ENCODE measurements at places on chromosomes 5 and 9. TPM values are rescaled to one million over a fixed set of nuclear protein-coding genes. Genes with fewer than 3 reads are reported as not detected.

ARID3C gene
- not detected for total RNA-seq

TENT4A gene
- 17.8 TPM for total RNA-seq

JADE2 gene
- 37.8 TPM for total RNA-seq

ANKRD34B gene
- not detected for total RNA-seq

PRDM9 gene
- not detected for total RNA-seq

PCDHGA5 gene
- 7.2 TPM for total RNA-seq

GABRB2 gene
- total RNA-seq, result not detected

RNF208 gene
- 34.1 TPM for total RNA-seq

PCDHGA9 gene
- 4.6 TPM for total RNA-seq

PCDHB10 gene
- 1.1 TPM for total RNA-seq

GRCh38 chr5:67331296-67331925 lies 134.8 kb upstream of the CD180 start:
- no peaks in the 10 kb centered on the region for H3K27me3 ChIP-seq
- no peak for DNase-seq
- H3K4me3 ChIP-seq, result no peak overlapping the region
- no peaks in the 10 kb centered on the region for H3K4me1 ChIP-seq

DNA sequence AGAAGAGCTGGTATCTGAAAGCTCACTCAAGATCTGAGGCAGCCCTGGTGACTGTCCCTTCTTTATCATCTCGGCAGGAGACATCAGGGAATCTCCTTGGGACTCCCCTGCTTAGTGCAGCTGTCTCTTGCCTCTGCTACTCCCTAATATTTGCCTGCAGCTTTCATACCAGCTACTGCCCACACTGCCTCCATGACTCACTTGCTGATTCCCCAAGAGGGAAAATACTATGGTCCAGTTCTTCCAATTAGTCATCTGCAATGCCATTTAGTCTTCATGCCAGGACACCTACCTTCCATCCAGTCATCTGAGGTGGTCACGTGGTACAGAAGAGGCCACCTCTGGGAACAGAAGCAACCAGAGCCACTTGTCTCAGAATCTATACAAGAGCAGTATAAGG lies 270.8 kb downstream of the NTRK2 start:
- no peaks in the 10 kb centered on the region for H3K36me3 ChIP-seq
- no peaks in the 10 kb centered on the region for H3K4me1 ChIP-seq
- no peak overlapping the region for H3K4me3 ChIP-seq
- H3K27me3 ChIP-seq, result no peaks in the 10 kb centered on the region
- no peak overlapping the region for H3K27ac ChIP-seq

DNA sequence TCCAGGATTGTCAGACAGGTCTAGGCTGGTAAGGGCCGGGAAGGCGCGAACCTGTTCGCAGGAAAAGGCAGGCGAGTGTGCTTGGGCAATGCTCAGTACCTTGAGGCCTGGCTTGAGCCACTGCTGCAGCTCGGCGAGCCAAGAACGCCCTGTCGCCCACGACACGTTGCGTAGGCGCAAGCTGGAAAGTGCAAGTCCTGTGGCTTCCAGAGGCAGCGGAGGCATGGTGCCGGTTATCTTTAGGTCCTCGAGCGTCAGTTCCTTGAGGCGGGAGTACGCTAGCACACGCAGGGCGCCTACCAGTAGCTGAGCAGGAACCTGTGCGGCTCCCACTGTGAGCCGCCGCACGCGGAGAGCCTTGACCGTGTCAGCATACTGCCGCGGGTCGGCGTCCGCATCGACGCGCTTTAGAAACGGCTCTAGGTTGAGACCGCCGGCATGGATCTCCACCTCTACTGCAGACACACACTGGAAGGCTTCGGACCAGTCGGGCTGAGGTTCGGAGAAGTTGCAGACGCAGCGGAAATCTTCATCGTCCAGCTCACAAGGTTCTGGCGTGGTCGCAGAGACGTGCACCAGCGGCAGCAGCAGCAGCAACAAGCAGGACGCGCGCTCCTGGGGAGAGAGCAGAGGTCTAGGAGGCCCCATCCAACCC lies 482 bp downstream of the CD14 start:
- DNase-seq, result peak; percentile 57
- no peaks in the 10 kb centered on the region for H3K27me3 ChIP-seq
- H3K4me1 ChIP-seq, result peaks cover 17% of the 10 kb centered on the region
- no peaks in the 10 kb centered on the region for H3K36me3 ChIP-seq
- H3K27ac ChIP-seq, result peak overlapping the region; percentile 73
- H3K4me3 ChIP-seq, result peak overlapping the region; percentile 56

- H3K27me3 ChIP-seq, result no peaks in the 10 kb centered on the region
- DNase-seq, result no peak
- H3K4me1 ChIP-seq, result no peaks in the 10 kb centered on the region
- no peak overlapping the region for H3K27ac ChIP-seq
Measured at GRCh38 chr5:131993676-131994075, 17.8 kb downstream of the ACSL6 start.

- no peak for DNase-seq
- H3K27me3 ChIP-seq, result peaks cover 55% of the 10 kb centered on the region
- no peak overlapping the region for H3K27ac ChIP-seq
Measured at GRCh38 chr9:89179540-89179894, 899 bp upstream of the SHC3 start.

DNA sequence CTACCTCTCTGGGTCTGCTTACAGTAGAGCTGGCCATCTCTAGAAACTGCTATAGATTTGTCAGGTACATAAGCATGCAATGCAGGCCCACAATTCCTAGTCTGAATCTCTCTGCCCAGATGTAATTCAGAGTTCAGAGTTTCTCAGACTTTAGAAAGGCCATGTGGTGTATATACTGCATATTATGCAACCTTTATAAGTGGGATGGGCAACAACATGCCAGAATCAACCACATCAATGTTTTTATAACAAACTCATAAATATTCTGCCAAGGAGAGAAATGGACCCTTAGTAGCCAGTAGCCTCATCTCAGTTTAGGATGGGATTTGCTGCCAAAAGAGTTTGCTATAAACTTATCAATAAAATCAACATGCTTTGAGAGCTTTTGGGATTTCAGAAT lies 78.8 kb downstream of the SLC1A1 start:
- H3K4me3 ChIP-seq, result no peak overlapping the region
- H3K4me1 ChIP-seq, result no peaks in the 10 kb centered on the region
- H3K27me3 ChIP-seq, result no peaks in the 10 kb centered on the region
- DNase-seq, result no peak
- H3K36me3 ChIP-seq, result no peaks in the 10 kb centered on the region

DNA sequence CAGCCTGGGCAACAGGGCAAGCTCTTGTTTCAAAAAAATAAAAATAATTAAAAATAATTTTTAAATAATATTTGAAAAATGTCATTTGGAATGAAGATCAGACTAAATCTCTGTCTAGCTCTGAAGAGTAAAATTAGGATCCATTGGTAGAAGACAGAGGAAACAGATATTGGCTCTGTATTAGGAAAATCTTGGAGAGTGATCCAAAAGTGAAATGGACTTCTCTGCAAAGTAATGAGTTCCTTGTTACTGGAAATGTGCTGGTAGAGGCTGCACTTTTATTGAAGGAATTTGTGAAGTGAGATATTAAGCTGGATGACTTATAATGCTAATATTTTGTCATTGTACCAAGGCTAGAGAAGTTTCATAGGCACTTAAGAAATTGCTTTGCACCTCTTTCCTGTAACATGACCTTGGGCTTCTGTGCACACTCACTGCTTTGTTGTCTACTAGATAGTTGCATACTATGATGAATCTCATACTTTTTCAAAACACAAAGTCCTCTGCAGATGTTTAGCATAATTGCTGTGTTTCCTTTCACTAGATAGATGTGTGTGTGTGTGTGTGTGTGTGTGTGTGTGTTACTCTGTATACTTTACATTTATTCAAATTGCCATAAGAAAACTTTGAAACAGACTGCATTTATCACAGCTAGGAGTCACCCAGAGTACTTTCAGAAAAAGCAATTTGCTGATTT lies 13.1 kb downstream of the THBS4 start:
- no peak overlapping the region for H3K27ac ChIP-seq
- H3K4me3 ChIP-seq, result no peak overlapping the region
- H3K27me3 ChIP-seq, result no peaks in the 10 kb centered on the region
- peaks cover 3% of the 10 kb centered on the region for H3K36me3 ChIP-seq
- H3K4me1 ChIP-seq, result no peaks in the 10 kb centered on the region
- DNase-seq, result no peak

DNA sequence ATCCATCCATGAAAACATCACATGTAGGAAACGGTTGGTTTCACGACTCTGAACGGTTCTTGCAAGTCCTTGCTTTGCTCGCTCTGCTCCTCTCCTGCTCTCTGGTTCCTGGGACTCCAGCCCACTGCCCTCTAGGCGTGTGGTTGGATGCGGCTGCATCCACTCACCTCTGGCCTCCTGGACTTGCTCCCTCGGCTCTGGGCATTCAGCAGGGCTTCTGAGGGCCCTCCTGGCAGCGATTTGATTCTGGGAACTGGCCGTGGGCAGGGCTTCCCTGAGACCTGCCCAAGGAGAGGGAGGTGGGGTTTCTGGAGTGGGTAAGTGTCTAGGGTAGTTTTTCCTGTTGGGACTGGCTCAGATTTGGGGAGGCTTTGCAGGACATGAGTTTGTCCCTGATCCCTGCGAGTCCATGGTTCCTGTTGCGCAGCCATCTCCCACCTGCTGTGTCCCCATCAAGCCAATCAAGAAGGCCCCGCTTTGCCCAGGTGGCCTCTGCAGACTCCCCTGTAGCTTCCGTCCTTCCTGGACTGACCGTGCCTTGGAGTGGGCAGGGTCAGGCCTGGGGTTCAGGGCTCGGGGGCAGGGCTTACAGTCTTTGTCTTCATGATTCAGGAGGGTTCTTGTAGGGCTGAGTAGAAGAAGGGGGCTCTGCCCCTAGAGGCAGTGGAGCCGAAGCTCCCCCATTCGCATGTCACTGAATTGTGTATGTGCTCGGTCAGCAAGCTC lies 192.3 kb downstream of the CACNA1B start:
- no peaks in the 10 kb centered on the region for H3K4me1 ChIP-seq
- no peaks in the 10 kb centered on the region for H3K36me3 ChIP-seq
- no peak overlapping the region for H3K27ac ChIP-seq
- H3K4me3 ChIP-seq, result no peak overlapping the region

DNA sequence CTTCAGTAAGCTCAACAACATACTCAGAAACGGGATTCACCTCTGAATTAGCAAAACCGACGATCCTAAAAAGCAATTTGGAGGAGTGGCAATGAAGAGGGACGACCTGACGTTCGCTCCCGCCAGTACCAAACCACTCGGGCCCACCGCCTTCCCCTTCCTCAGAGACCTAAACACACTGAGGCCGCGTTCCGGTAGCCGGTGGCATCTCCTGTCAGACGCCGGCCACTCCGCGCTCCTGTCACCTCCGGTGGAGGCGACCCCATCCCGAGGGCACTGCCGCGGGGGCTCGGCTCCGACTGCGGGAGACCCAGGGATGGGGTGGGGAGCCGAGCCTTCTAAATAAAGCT lies 617 bp downstream of the PPP6C start:
- H3K27ac ChIP-seq, result peak overlapping the region; percentile 93
- H3K4me3 ChIP-seq, result peak overlapping the region; percentile 100
- DNase-seq, result peak; percentile 31
- H3K4me1 ChIP-seq, result peaks cover 50% of the 10 kb centered on the region
- H3K27me3 ChIP-seq, result no peaks in the 10 kb centered on the region

DNA sequence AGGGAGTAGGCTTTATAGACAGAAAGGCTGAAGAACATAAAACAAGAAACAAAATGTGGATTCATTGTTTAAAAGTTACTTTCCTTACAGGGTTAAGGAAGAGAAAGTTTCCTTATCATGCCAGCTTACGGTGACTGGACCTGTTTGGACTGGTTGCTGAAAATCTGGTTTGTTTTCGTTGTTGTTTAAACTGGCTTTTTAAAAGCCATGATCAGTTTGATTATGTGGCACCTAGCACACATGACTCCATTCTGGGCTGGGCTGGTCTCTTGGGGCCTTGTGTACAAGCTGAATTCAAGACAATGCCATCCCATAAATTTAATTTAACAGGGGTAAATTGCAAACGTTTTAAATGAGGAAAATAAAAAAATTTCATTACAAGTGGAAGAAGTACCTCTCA lies 18.4 kb upstream of the ZNF474 start:
- no peaks in the 10 kb centered on the region for H3K4me1 ChIP-seq
- no peaks in the 10 kb centered on the region for H3K36me3 ChIP-seq
- H3K27me3 ChIP-seq, result peaks cover 4% of the 10 kb centered on the region
- no peak for DNase-seq
- no peak overlapping the region for H3K4me3 ChIP-seq

DNA sequence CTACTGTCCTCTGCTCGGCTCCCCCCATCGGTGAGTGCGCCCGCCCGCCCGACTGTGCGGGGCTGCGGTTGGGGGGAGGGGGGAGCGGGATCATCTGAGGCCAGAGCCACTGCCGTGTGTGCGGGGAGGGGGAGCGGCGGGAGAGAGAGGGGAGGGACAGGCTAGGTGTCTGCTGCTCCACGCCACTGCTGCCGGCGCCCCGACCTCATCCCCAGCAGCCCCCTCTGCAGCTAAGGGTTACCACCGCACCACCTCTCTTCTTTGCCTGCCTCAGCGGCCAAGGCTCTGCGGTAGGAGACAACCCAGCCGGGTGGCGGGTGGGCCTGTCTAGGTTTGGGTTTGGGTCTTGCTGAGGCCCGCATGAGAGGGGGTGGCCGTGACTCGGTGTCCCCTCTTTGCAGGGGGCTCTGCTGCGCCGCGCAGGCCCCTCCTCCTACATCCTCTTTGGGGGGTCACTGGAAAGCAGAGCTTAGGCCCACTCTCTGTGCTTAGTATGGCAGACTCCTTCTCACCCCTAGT lies 670 bp upstream of the PURA start:
- H3K4me3 ChIP-seq, result peak overlapping the region; percentile 90
- peak overlapping the region; percentile 90 for H3K27ac ChIP-seq
- peaks cover 61% of the 10 kb centered on the region for H3K4me1 ChIP-seq
- peak; percentile 28 for DNase-seq
- H3K27me3 ChIP-seq, result no peaks in the 10 kb centered on the region
- H3K36me3 ChIP-seq, result no peaks in the 10 kb centered on the region

GRCh38 chr9:95807326-95807947 lies 68.1 kb upstream of the ERCC6L2 start:
- no peaks in the 10 kb centered on the region for H3K36me3 ChIP-seq
- peak; percentile 37 for DNase-seq
- peak overlapping the region; percentile 23 for H3K27ac ChIP-seq
- H3K4me1 ChIP-seq, result no peaks in the 10 kb centered on the region

GRCh38 chr9:80061940-80062339 lies 490.2 kb downstream of the TLE4 start:
- H3K36me3 ChIP-seq, result no peaks in the 10 kb centered on the region
- DNase-seq, result no peak
- peaks cover 6% of the 10 kb centered on the region for H3K4me1 ChIP-seq
- no peak overlapping the region for H3K4me3 ChIP-seq
- H3K27ac ChIP-seq, result no peak overlapping the region
